ENCODE measurements at places on chromosomes 12 and 14.

DNA sequence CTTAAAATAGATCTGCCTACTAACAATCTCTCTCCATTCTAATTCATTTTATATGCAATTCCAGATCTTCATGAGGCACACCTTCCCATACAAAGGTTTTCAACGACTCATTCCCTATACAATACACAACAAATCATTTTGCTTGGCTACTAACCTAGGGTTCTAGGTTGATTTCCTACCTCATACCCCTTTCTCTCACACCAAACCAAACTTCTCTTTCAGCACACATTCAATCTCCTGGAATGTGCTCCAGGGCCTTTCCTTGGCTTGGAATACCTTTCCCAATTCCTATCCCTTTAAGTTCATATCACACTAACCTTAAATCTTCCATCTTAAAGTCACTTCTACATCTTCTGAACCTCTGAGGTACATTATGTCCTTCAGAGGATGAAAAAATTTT, 38.7 kb upstream of the MTERF2 start:
- no peak for DNase-seq

DNA sequence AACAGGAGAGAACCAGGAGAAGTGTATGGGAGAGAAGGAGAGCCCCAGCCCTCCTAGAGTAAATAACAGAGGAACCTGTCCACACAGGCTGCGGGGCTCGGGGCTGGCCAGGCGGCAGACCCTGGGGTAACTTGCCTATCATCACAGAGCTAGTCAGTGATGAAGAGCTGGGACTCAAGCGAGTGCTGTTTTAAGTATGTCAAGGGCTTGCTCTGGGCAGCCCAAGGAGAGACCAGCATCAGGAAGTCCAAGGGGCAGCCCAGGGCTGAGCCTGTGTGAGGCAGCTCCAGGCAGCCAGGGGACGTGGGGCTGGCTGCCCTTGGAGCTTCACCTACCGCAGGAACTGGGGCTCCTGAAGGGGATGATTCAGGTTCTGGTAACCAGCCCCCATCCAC, 10.0 kb downstream of the VWF start:
- DNase-seq = no peak

- DNase-seq = no peak
Measured at GRCh38 chr12:16636435-16637055, 30.6 kb upstream of the LMO3 start.

DNA sequence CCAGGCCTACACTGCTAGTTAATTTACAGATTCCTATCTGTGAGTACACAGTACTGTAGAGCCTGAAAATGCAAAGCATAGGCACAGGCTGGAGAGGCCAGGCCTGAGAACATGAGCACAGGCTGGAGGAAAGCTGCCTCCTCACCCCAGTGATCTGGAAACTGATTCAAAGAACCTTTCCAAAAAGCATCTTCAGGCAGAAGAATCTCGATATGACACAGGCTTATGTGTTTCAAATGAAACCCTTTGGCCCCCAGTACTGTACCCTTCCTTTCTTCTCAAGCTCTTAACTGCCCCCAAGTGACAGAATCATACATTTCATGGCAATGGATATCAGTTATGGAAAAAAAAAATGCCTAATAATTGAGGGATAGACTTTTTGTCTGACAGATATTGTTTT, 122.0 kb downstream of the KCNC2 start:
- no peak for DNase-seq

GRCh38 chr14:53399057-53399456, 245.9 kb upstream of the DDHD1 start:
- no peak for DNase-seq

DNA sequence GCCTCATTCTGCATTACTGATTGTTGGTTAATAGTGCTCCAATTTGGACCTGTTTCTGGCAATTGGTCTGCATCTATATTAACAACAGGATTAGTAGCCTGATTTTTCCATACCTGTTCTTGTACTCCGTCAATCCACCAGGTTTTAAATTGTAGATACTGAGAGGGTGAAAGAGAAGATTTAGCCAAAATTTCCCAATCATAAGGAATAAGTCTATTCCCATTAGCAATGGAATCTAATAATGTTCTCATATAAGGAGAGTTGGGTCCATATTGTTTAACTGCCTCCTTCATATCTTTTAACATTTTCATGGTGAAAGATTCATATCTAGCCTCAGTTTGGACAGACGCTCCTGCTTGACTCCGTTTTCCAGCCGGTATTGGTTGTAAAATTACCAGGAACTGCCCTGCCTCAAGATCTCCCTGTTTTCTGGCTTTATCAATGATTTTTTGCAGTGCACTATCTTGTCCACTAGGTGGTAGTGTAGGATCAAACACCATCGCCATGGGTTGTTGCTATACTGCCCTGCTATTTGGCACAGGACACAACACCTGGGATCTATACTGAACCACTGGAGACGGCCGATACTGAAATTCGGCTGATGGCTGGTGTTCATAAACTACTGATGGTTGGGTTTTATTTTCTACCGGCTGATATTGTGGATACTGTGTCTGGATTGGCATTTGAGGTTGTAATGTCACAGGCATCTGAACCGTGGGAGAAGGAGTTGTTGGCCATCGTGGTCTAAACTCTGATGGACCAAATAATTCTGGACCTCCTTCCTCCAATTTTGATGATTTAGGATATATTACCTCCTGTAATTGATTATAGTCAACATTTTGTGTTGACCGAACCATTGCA, 25.2 kb downstream of the DHRS4L2 start:
- DNase-seq = no peak

DNA sequence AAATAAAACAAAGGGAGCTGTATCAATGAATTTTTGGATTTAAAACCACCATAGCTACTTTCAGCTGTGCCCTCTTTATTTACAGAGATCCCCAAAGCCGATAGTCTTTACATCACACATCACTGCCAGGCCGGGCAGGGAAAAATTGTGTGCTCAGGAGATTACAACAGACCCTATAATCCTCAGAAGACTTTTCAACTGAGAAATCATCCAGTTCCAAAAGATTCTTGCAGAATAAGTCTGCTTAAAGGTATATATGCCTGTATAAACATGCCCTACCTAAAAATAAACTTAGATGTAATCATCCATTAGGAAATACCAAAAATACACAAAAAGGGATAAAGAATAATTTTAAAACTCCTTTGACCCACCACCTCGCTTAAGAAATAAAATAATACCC, 70.1 kb upstream of the MAP1LC3B2 start:
- DNase-seq = no peak

- no peak for DNase-seq
Measured at GRCh38 chr12:106722837-106723236, 51.6 kb upstream of the RIC8B start.

GRCh38 chr14:81837304-81837703, 303.7 kb upstream of the SEL1L start:
- no peak for DNase-seq

DNA sequence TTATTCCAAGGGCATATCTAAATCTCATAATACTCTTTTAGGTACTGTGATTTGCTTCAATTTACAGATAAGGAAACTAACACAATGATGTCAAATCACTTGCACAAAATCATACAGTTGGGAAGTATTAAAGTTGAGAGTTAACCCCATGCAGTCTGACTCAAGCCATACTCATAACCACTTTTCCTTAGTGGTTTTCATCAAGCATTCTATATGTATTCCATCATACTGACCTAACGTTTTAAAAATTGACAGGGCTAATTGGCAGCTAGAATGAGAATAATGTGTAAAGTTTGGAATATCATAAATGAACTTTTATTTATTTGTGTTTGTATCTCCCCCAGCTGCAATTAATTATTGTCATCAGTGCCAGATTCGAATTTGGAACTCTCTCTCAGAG, 20.9 kb downstream of the PUS7L start:
- no peak for DNase-seq

GRCh38 chr12:14577344-14577743, 9.7 kb upstream of the PLBD1 start:
- no peak for DNase-seq

- no peak for DNase-seq
Measured at GRCh38 chr14:69013943-69014782, 35.1 kb upstream of the ACTN1 start.

GRCh38 chr14:25841226-25841625, 756.6 kb downstream of the NOVA1 start:
- DNase-seq = no peak

GRCh38 chr12:5873281-5873919, 71.7 kb downstream of the ANO2 start:
- no peak for DNase-seq

DNA sequence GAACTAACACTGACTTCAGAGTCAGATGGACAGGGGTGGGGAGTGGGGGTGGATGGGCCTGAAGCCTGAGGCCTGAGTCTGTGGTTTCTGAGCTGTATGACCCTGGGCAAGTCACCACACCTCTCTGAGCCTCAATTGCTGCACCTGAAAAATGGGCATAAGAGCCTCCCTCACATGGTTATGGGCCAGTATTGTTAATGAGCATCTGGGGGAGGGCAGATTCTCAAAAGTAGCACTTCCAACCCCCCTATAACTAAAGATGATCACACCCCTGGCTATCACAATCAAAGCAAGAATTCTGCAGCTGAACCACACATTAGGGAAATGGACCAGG, 168.6 kb downstream of the RBM19 start:
- no peak for DNase-seq

DNA sequence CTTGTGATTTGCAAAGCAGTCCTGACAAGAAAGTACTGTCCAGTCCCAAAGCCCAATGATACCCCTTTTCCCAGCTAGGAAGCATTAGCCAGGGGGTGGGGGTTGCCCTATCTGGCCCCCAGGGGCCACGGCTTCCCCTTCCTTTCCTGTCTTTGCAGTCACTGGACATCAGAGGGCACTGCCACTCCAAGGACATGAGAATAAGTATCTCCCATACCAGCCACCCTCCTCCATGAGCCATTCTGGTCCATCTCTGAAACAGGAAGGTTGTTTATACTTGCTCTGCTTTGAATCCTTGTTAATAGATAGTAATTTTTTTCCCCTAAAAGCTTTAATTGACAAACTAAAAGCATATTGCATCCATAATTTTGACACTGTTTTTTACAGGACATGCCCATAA, 29.7 kb downstream of the RBM19 start:
- no peak for DNase-seq

GRCh38 chr12:45213107-45213506, 2.8 kb upstream of the ANO6 start:
- no peak for DNase-seq

GRCh38 chr12:15726027-15726877, 62.9 kb downstream of the EPS8 start:
- no peak for DNase-seq

DNA sequence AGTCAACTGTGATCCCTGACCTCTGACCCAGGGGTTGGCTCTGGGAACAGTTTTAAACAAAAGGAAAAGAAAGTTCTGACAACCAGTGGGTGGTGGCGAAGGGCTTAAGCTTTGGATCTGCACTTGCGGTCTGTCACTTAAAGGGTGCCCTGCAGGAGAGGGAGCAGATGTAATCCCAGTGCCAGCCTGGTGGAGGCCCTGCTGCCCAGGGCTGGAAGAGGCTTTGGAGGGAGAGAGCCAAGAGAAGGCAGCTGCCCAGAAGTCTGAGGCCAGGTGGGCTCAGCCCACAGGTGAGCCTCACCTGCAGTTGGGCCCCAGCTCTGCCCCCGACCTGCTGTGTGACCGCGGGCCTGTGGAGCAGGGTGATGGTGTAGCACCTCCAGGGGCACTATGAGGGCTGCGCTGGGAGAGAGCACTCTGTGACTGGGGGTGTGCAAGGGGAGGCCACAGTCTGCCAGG, 19.1 kb downstream of the SH2B3 start:
- no peak for DNase-seq

DNA sequence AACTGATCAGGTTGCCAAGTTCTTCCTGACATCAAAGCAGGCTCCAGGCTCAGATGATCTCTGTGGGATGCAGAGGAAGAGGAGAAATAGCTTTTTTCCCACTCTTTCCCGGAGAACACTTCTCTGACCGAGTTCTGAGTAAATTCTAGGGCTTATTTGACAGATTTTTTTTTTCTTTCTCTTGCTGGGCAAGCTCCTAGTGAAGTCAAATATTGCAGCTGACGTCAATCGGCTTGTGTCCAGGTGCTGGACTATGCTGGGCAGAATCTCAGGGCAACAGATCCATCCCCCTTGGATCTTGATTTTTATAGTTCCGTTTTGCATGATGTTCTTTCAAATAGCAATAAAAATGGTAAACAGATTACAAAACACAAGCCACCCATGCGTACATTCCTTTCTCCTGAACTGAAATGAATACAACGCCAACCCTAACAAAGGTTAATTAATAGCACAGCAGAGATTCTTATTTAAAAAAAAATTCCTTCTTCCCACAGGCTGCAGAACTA, 182.2 kb downstream of the NOVA1 start:
- no peak for DNase-seq

DNA sequence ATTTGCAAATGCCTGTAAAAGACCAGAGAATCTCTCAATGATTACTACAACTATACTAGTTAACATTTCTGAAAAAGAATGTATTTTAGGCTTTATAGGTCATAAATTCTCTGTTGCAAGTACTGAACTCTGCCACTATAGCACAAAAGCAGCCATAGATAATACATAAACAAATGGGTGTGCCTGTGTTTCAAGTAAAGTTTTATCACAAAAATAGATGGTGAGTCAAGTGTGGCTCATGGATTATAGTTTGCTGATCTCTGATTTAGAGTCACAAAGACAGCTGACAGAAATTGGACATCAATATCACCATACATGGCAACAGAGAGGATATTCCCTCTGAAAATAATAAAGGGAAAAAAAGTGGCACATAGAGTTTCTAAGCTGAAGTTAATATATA, 68.1 kb downstream of the FSCB start:
- no peak for DNase-seq

DNA sequence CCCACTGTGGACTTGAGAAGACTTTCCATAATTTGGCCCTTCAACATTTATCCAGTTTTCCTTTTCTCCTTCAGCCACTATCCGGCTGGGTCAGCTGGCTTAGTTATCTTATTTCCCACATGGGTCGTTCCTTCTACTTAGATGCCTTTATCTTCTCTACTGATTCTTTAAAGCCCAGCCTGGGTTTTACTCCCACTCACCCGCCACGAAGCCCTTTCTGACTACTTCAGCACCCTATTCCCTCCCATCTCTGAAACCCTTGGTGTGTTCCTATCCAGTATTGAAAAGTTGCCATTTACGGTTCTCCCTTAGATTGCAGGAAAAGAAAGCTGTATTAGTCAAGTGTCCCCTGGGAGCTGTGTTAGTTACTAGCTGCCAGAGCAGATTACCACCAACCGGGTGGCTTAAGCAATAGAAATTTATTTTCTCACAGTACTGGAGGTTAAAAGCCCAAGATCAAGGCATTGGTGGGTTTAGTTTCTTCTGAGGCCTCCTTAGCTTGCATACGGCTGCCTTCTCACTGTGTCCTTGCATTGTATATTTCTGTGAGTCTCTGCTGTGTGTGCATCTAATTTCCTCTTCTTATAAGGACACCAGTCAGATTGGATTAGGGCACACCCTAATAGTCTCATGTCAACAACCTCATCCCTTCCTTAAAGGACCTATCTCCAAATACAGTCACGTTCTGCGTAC, 105.5 kb downstream of the GPATCH2L start:
- DNase-seq = no peak

DNA sequence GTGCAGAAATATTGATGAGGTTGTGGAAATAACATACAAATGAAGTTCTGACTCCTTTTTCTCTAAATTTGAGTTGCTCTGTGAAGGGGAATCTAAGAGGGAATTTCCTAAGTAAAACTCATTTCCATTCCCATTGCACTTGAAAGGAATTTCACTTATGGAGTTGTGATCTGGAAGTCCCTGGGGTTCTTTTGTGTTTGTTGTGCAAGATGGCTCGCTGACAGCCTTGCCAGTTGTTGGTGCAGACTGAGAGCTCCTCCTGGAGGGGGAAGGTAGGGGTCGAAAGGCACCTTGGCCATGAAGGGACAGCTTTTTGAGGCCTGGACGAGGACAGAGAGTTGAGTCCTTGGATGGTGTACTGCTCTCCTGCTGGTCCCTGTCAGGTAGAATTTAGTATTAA, 72.0 kb downstream of the C12orf56 start:
- DNase-seq = no peak

Data from activated T-helper 1 cell treated with anti-CD3 and anti-CD28 coated beads, Interleukin-2, amount 50 U/mL, for 16 hours (primary cell).